ENCODE measurements at places on chromosomes 7 and 10.

GRCh38 chr7:136399385-136399784, 422.2 kb upstream of the MTPN start:
- no peak for DNase-seq

DNA sequence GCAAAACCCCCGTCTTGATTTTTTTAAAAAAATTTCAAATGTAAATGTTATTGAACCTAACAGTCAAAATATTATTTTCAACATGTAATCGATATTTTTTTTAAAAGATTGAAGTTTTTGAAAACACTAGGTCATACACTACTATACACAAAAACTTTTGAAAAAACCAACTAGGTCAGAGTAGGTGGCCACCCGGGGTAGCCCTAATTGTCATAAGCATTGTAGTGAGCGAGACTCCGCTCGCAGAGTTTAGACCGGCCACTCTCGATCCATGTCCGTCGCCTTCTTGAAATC, 417 bp downstream of the RFC2 start:
- no peak for DNase-seq

GRCh38 chr10:48412081-48412480, 105.6 kb downstream of the MAPK8 start:
- no peak for DNase-seq

DNA sequence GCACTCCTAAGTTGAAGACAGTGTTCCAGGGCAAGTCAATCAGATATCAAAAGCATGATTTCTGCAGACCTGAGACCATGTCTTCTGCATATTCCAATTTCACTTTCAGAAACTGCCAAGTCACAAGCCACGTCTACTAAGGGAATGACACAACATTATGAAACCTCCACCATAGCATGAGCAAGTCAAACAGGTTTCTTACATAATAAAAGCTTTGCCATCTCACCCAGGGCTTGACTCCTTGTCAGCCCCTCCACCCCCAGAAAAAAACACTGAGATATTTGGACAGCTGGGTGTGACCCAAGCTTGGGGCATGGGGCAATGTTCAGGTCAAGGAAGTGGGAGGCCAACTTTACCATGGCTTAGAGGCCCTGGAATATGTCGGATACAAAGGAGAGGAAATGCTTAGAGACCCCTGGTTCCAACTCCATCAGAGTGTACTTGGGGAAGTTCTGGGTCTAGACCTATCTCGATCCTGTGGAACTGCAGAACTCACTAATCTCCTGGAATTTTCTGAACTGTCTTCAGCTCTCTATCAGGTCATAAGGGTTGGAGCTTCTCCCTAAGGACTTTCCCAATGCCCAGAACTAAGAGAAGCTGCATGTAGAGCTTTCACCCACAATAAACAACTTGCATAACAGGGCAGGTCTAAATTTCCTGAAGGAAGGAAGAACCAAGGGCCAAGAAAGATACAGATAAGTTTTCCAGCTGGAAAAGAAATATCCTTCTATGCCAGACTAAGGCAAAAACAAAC, 80.6 kb upstream of the NAMPT start:
- no peak for DNase-seq

- no peak for DNase-seq
Measured at GRCh38 chr7:139727151-139727705, 50.6 kb downstream of the HIPK2 start.

DNA sequence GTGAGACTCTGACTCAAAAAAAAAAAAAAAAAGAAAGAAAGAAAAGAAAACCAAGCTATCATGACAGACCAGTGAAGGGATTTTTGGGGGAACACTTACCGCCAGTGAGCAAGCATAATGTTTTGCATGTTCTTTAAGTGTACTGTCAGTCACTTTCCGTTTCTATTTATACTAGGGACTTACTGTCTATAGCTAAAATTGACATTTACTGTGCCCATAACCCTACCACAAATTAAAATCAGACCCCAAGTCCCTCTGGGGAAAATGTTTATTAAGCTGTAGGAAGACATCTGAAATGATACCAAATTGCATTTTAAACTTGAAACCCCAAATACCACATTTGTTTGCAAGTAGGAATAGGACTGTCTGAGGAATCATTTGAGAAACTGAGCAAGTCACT, 252.8 kb downstream of the TRIL start:
- no peak for DNase-seq

DNA sequence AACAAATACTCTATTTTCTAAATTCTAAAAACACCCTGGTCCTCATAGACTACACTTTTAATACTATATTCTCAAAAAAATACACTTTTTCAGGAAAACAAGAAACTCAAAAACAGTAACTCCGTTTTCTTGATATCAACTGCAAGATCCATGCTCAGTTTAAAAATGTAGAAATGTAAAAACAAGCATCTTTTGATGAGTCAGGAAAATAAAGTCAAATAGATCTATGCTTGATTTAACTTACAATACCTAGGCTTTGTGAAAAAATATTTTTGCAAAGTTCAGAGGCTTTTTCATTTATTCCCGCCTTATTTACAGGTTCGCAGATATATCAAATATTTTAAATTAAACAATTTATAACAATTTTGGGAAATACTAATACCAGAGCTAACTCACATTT, 33.6 kb downstream of the POT1 start:
- no peak for DNase-seq
